ENCODE measurements at places on chromosomes 3 and 15.
A peak's percentile ranks its signal among the peaks of the same experiment; 100 is the strongest.

DNA sequence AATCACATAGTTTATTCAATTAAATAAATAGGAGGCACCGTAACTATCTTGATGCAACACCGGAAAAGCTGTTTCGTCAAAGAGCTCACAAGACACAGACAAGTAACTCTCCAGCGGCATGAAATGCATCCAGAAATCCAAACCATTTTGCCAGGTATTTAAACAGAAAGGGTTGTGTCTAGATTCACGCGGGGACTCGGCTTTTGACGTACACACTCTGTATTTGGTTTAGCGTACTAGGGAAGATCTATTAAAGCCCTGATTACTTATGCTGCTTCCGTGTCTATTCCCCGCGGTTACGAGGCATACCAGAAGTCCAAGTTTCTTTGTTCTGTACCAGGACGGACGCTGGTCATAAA, 718 bp downstream of the BNIP2 start:
- DNase-seq: peak; percentile 40

DNA sequence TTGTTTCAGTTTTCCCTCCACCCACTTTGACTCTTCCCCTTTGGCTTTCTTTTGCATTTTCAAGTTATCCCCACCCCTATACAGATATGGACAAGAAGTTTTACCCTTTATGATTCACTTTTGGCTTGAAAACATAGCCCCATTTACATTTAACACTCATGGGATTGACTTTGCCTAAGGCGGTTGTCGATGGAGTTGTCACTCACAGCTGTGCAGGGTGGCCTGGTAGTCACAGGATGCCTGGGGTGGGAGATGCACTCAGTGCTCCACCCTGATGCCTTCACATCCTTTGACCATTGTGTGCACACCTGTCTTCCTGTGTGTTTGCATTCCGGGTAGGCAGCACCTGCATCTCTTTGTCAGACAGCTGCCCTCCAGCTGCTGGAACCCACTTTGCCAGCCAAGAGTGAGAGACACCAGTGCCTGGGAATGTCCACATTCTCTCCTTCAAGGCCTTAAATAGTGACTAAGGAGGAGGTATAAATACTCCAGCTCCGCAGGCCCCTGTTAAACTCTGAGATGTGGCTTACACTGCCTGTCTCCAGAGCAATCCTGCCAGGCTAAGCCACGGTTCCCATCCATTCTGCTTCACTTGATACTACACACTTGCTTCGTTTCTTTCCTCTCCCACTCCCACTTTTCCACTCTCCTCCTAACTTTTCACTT, 191.5 kb upstream of the SLC24A5 start:
- no peak for DNase-seq

DNA sequence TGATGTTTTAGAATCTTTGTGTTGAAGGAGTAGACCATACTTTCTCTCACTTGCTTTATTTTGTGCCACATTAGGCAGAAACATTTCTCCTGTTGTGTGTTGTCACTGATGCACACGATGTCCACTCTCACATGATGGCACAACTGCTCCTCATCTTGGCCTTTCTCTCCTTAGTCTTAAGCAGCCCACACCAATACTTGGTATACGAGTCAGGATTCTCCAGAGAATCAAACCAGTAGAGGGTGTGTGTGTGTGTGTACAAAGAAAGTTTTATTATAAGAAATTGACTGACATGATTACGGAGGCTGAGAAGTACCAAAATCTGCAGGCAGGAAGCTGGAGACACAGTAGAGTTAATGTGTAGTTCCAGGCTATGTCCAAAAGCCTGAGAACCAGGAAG, 187.1 kb downstream of the ALCAM start:
- peak; percentile 6 for DNase-seq

- no peak for DNase-seq
Measured at GRCh38 chr3:144431134-144431533, 459.5 kb downstream of the DIPK2A start.

- no peak for DNase-seq
Measured at GRCh38 chr15:75131269-75131643, 70.4 kb upstream of the C15orf39 start.

DNA sequence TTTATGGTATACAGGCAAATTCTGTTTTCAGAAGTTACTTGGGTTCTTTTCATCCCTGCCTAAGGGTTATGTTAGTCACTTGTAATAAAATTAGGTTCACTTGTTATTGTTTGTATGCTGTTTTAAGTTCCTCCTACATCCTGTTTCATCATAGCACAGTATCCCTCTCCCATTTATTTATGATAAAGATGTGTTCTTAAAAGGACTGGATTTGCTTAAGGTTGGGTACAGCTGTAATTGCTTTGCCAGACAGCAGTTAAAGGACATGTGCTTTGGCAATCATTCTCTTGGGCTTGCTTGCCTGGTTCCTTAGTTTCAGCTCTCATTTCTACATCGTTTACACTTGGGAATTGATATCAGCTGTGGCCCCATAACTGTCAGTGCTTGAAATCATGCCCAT, 11.7 kb downstream of the ATP2C1 start:
- no peak for DNase-seq

GRCh38 chr15:94476686-94477085, 245.3 kb downstream of the MCTP2 start:
- no peak for DNase-seq

DNA sequence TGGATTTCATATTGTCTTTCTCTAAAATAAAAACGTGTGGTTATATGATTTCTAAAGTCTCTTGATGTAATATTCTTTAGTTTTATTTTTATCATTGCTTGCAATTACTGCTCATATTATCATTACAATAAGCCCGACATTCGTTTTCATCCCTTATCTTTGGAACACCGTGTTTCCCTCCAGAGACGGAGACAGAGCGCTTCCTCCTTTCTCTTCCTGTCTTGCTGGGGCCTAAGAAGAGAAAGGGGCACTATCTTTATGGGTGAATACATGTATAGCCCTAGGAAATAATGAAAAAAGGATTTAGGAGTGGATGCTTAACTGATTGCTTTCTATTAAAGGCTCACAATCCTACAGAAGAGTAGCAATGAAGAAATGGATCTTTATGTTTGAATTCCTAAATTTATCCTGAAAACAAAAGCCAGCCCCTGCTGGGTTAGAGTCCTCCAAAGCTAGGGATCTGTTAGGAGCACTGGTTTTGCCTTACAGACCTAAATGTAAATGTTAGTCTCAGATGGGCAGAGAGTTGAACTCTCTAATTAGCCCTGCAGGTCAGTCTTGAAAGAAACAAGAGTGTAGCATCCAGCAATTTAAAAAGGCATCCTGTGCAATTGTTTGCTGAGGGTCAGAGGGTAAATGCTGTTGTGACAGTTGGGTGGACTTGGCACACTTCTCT, 145.1 kb downstream of the TP63 start:
- DNase-seq: no peak

DNA sequence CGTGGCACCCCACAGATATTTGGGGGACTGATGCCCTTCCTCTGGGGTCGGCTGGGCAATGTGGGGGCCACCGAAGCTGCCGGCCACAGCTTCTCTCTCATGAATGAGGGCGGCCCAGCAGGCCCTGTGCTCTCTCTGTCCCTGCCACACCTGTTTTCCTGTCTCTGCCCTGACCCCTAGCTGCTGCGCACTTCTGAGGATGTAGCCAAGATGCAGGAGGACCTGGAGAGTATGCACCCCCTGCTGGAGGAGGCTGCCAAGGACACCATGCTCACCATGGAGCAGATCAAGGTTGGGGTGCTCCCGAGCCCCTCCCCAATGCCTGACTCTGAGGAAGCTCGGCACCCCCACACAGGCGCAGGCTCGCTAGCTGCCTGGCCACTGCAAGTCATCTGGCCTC, 59.7 kb downstream of the SEMA3G start:
- DNase-seq: no peak
